NCI-H2029 treated with DMSO at 0.1 percent for 48 hours (cell line): ENCODE measurements at places on chromosomes 4 and X.

- no peak for DNase-seq
Observed at GRCh38 chrX:21725496-21725895, 32.4 kb downstream of the SMPX start.

DNA sequence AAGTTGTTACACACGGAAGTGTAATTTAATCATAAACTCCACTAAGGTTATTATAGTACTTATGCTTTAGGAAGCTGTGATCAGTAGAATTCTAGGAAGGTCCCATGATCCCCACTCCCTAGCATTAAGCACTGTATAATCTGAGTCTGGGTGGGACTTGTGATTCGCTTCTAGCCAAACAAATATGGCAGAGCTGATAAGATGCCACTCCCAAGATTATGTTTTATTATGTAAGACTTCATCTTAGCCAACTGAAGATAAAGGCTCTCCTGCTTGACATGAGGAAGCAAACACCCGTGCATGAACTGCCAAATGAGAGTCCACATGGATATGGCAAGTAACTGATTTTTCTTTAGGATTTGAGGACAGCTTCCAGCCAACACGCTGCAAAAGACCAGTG, 186.4 kb upstream of the NDST3 start:
- DNase-seq: no peak

- DNase-seq: no peak
Observed at GRCh38 chrX:130877892-130878341, 25.1 kb downstream of the ENOX2 start.

- DNase-seq: no peak
Observed at GRCh38 chr4:152258391-152258790, 277.5 kb downstream of the FBXW7 start.

GRCh38 chr4:168852933-168853713, 156.9 kb downstream of the CBR4 start:
- DNase-seq: no peak

DNA sequence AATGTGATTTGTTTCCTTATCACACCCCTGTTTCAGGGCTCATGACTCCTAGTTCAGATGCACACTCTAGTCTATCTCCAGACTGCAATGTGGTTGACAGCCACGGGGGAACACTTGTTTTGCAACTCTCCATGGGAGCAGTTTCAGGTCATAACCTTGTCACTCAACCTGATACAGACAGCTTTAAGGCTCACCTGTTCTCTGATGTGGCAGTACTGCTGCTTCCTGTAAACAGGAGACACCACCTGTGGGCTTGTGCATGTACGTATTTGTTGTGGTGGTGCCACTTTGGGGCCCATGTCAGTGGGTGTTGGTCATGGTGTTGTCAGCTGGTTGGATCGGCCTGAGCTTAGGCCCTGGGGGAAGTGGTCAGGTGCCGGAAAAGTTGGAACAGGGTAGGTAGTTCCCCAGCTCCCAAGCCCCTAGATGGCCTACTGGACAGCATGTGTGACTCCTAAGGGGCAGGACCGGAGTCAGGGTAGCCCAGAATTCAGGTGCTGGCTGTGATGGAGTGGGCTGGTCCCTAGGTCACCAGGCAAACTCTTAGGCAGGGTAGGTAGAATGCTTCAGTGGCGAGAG, 46.2 kb downstream of the FAM9B start:
- DNase-seq: no peak

DNA sequence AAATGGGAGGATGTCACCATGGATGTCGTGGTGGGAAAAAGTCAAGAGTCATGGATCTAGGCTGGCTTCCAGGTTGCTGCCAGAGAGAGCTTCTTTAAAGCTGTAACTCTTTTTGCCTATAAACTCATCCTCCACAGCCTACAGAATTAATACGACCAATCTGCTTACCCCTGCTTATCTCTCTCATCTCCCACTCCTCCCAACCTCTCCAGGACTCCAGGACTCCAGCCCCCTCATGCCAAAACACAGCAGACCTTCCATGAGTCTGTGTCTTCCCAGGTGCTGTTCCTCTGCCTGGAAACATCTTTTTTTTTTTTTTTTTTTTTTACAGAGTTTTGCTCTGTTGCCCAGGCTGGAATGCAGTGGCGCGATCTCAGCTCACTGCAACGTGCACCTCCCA, 15.3 kb upstream of the SLC10A4 start:
- no peak for DNase-seq

DNA sequence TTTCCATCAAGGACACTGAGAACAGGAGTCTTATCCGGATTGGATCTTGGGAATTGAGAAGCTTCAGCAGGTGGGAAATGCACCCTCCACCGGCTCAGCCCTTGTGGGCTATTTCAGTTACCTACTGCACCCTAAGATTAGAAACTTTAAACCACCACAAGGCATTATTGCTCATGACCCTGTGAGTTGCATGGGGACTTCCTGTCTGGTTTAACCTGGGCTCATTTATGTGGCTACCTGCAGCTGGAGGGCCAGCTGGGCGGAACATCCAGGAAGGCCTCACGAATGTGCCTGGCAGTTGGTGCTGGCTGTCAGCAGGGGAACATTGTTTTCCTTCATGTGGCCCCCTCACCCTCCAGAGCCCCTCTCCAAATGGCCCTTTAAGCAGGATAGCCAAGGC, 164.1 kb downstream of the DEFB131A start:
- DNase-seq: no peak

- no peak for DNase-seq
Observed at GRCh38 chr4:126895988-126896570, 736.7 kb upstream of the INTU start.

GRCh38 chr4:94695384-94695783, 62.4 kb upstream of the BMPR1B start:
- no peak for DNase-seq

- DNase-seq: no peak
Observed at GRCh38 chr4:117771647-117772337, 262.5 kb upstream of the NDST3 start.

DNA sequence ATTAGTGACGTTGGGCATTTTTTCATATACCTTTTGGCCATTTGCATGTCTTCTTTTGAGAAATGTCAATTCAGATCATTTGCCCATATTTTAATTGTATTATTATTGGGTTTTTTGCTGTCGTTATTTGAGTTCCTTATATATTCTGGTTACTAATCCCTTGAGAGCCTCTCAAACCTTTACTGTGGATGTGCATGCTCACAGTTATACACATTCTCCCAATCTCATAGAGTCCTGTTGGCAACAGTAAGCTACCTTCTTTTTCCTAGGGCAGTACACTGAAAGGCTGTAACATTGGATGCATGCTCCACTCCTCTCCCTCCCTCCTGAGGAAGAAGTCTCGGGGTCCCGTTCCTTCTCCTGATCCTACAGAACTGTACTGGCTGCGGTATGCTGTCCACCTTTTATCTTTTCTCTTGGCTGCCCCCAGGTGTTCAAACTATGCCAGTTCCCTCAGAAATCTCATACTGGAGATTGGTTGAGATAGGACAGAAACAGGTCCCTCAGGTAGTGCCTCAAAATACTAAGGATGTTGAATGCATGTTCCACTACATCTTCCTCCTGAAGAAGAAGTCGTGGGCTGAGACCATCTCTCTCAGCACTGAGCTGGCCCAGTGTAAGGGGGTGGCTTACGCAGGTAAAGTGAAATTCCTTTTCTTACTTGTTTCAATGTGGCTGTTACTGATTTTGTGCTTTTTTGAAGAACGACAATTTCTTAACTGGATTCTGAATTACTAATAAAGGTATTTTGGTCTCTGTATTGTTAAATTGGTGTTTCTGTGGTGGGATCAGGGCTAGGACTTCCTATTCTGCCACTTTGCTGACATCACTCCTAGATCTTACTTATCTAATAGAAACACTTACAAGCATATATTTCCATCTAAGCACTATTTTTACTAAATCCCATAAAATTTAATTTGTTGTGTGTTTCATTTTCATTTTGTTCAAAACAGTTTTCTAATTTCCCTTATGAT, 145.4 kb upstream of the HUWE1 start:
- DNase-seq: peak; percentile 3

GRCh38 chrX:24148535-24149350, 786 bp upstream of the ZFX start:
- no peak for DNase-seq

- DNase-seq: no peak
Observed at GRCh38 chr4:38647101-38647819, 16.7 kb upstream of the KLF3 start.

- no peak for DNase-seq
Observed at GRCh38 chrX:47605024-47605423, 14.6 kb downstream of the SYN1 start.

GRCh38 chrX:133575501-133576136, 160.3 kb upstream of the GPC4 start:
- no peak for DNase-seq

DNA sequence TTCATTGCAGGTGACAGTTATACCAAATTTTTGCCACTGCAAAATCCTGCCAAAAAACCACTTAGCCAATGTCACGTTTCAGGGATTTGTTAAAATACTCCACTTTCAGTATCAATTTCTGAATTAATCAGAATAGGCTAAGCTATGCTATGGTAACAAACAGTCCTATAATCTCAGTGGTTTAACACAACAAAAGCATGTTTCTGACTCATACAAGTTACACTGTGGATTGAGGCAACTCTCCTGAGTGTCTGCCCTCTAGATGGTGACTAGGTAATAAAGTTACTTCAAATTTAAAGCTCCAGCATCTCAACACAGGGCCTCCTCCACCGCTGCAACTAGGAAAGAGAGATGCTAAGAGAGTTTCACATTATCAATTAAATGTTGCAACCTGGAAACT, 23.0 kb upstream of the RADX start:
- no peak for DNase-seq

DNA sequence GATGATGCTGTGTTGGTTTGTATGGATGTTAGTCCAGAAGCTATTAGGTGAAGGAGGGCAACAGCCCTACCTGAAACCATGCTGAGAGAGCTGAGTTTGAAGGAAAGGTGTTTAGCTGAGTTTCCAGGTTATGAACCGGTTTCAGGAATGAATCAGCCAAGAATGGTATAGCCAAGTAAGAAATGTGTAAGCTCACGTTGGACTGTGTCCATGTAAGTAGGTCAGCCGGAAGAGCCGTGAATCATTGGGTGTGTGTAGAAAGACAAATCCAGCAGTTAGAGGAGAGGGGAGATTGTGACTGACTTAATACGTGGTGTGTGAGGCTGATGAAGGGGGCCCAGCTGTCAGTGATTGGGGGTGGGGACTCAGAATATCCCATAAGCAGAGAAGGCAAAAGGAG, 77.2 kb upstream of the SPIN4 start:
- no peak for DNase-seq

GRCh38 chrX:11187001-11187400, 75.9 kb downstream of the HCCS start:
- DNase-seq: no peak

- DNase-seq: no peak
Observed at GRCh38 chr4:68883870-68884269, 67.7 kb downstream of the UGT2A3 start.

DNA sequence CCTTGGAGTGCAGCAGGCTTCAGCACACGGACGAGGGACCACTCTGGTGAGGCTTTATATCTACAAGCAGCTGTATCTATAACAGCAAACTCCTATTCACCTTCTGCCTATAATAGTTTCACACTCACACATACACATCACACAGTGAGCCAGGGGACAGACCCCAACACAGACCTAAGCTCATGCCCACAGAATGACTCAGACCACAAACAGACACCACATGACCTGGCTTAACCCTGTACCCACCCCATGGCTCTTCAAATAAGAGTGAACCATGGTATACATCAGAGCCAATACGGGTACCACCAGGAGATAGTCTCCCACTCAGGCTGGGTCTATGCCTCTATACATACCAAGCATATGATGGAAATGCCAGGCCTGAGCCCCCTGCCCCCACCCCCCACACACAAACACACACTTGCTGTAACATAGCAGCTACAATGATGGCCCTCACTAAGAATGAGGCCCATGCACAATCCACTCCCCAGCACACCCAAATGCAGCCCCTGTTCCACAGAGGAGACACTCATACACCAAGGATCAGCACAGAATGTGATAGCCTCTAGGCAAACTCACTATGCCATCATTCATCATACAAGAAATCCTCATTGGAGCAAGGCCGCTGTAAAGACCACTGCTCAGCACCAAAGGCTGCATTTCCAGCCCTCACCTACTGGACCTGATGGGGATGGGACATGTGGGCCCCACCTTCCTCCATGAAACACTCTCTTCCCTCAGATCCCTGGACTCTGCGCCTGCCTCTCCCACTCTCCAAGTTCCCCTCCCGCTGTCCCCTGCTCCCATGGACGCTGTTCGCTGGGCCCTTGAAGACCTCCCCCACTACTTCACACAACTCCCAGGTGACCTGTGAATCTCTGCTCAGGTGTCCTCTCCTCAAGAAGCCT, 62.1 kb upstream of the XIAP start:
- no peak for DNase-seq

DNA sequence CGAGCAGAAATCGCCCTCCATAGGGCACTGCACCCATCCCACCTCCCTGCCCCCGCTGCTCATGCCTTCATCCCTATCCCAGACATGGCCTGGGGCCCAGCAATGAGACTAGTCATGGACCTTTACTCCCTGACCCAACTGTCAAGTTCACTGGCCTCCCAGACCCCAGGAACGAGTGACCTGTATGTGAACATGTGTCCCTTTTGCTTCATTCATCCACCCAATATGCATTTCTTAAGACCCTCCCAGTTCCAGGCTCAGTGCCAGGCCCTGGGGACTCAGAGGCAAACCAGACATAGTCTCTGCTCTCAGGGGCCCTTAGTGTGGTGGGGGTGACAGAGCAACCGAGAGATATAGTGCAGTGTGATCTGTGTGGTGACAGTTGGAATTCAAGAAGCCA, 67.0 kb downstream of the EFNB1 start:
- DNase-seq: no peak

DNA sequence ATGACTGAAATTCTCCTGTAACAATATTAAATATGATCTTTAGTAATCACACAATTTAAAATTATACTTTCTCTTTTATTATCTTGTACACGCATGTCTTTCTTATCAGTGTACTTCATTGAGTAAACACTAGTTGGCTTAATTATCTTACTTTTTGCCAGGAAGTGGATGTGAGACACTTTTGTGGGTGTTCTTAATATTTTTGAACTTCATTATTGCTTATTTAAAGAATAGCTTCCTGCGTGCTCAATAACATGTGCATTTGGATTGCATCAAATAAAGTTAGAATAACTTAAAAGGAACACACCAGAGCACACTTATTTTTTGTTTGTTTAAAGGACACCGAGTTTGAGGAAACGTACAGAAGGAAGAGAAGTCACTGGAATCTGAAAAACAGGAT, 128.5 kb upstream of the VEGFC start:
- no peak for DNase-seq

- DNase-seq: no peak
Observed at GRCh38 chr4:74323663-74324062, 15.4 kb downstream of the EPGN start.

- no peak for DNase-seq
Observed at GRCh38 chr4:70511365-70511764, 7.0 kb upstream of the AMTN start.

GRCh38 chr4:27040356-27040755, 179.7 kb downstream of the STIM2 start:
- no peak for DNase-seq

- no peak for DNase-seq
Observed at GRCh38 chrX:10146346-10146745, 10.4 kb upstream of the CLCN4 start.

- DNase-seq: no peak
Observed at GRCh38 chr4:3492741-3493719, 29.9 kb downstream of the DOK7 start.
